ENCODE measurements at places on chromosomes 12 and 14.

DNA sequence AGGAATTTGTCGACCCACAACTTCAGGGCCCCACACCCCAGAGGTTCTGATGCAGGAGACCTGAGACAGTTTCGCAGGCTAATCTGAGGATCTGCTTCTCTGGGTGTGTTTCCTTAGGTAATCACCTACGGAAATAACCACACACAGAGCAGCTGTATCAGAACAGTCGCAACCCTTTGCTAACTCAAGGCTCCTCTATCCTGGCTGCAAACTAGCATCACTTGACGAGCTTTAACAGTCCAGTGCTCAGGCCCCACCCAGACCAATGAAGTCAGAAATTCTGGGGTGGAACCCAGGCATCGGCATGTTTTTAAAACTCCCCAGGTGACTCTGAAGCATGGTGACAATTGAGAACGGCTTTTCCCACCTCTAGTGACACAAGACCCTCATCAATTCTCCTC, 20.7 kb downstream of the SLC7A7 start:
- H3K27me3 ChIP-seq, result no peaks in the 10 kb centered on the region
- H3K4me3 ChIP-seq, result no peak overlapping the region
- peak overlapping the region; percentile 50 for H3K27ac ChIP-seq
- H3K36me3 ChIP-seq, result no peaks in the 10 kb centered on the region

DNA sequence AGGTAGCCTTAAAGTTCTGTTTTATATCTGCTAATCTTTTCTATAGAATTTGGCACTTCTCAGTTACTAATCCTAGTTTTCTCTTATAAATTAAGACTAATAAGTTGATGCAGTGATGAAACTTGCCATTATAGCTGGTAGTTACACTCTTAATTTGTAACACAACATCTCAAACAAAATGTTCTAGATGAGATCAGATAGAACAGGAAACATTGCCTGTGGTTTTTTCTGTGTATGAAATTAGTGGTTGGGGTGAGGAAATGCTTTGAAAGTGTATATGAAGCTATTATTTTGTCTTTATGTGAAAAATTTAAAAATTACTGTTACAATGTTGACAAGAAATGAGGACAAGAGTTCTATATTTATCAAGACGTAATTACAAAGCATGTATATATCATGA, 91.9 kb downstream of the PCNX1 start:
- no peaks in the 10 kb centered on the region for H3K36me3 ChIP-seq
- H3K27me3 ChIP-seq, result no peaks in the 10 kb centered on the region
- no peak overlapping the region for H3K27ac ChIP-seq
- no peak overlapping the region for H3K4me3 ChIP-seq
- H3K4me1 ChIP-seq, result no peaks in the 10 kb centered on the region
- no peak for DNase-seq

GRCh38 chr14:89635615-89636014, 218.6 kb upstream of the FOXN3 start:
- DNase-seq, result no peak
- no peaks in the 10 kb centered on the region for H3K36me3 ChIP-seq
- no peaks in the 10 kb centered on the region for H3K4me1 ChIP-seq

DNA sequence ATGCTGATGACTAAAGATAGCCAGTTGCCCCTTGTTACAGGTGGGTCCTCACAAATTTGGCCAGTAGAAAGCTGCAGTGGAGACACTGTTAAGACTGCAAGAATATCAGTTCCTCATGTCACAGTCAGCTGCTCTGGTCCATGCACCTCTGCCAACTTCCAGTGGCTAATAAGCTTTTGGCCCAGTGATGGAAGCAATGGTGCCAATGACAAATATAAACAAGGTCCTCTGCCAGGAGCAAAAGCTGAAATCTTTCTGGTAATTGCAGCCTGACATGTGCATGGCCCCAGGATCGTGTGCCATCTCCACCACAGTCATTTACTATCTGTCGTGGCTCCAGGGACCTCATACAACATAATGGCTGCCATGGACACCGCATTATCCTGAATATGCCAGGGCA, 85.4 kb upstream of the TMEM260 start:
- no peak overlapping the region for H3K27ac ChIP-seq
- no peak overlapping the region for H3K4me3 ChIP-seq
- no peaks in the 10 kb centered on the region for H3K27me3 ChIP-seq
- H3K36me3 ChIP-seq, result no peaks in the 10 kb centered on the region

GRCh38 chr12:93247313-93247991, 130.3 kb upstream of the NUDT4 start:
- H3K4me3 ChIP-seq, result no peak overlapping the region
- H3K27ac ChIP-seq, result no peak overlapping the region
- DNase-seq, result no peak
- H3K4me1 ChIP-seq, result peaks cover 23% of the 10 kb centered on the region
- H3K27me3 ChIP-seq, result no peaks in the 10 kb centered on the region

- no peak overlapping the region for H3K27ac ChIP-seq
- no peaks in the 10 kb centered on the region for H3K36me3 ChIP-seq
- H3K4me3 ChIP-seq, result no peak overlapping the region
- DNase-seq, result no peak
- no peaks in the 10 kb centered on the region for H3K4me1 ChIP-seq
Measured at GRCh38 chr12:96132819-96133218, 61.4 kb upstream of the ELK3 start.

GRCh38 chr12:130992979-130993538, 39.4 kb downstream of the ADGRD1 start:
- no peak overlapping the region for H3K27ac ChIP-seq
- no peaks in the 10 kb centered on the region for H3K27me3 ChIP-seq
- H3K4me1 ChIP-seq, result no peaks in the 10 kb centered on the region
- DNase-seq, result no peak
- H3K36me3 ChIP-seq, result no peaks in the 10 kb centered on the region

DNA sequence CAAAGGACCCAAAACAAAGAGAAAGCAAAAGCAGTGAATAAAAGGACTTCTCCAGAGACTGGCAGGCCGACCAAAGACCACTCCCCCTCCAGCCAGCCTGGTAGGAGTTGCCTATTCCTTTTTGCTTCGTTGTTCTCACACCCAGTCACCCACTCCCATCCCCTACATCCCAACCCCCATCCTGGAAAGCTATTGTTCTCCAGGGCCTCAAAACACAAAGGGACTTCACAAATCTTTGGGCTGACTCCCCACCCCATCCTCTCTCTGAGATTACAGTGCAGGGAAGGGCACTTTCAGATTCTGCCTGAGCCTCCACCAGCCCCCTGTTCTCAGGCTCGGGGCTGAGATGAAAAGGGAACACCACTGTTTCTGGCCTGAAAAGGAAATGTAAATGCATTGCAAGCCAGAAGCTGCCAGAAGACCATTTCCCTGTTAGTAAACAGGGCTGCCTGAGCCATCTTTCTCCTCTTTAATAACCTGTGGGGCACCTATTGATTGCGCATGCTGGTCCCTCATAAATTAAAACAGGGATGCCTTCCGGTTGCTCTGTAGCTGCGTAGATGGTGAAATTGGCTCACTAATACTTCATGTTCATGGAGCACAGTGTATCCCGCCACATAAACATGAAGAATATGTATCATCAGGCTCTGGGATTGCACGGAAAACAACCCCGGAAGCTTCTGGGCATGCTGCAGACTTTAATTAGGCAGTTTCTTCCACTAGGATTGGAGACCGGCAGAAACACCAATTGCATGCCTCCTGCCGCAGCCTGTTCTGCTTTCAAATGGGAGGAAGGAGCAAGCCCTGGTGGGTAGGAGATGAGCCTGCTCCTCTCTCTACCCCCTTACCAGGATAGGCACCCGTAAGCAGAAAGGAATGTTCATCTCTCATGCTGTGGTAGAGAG, 130.3 kb upstream of the FUT8 start:
- peak overlapping the region; percentile 39 for H3K4me3 ChIP-seq
- no peaks in the 10 kb centered on the region for H3K36me3 ChIP-seq
- DNase-seq, result no peak
- no peak overlapping the region for H3K27ac ChIP-seq
- H3K27me3 ChIP-seq, result no peaks in the 10 kb centered on the region

GRCh38 chr12:63047146-63047545, 103.9 kb downstream of the AVPR1A start:
- no peak for DNase-seq
- H3K4me1 ChIP-seq, result no peaks in the 10 kb centered on the region
- no peaks in the 10 kb centered on the region for H3K27me3 ChIP-seq

- H3K27me3 ChIP-seq, result peaks cover 2% of the 10 kb centered on the region
- DNase-seq, result no peak
- no peak overlapping the region for H3K27ac ChIP-seq
- no peaks in the 10 kb centered on the region for H3K4me1 ChIP-seq
Measured at GRCh38 chr14:98168211-98168985, 1103.6 kb downstream of the BCL11B start.

GRCh38 chr12:49784756-49785409, 43.3 kb downstream of the NCKAP5L start:
- no peaks in the 10 kb centered on the region for H3K4me1 ChIP-seq
- no peak for DNase-seq
- H3K4me3 ChIP-seq, result no peak overlapping the region
- H3K36me3 ChIP-seq, result no peaks in the 10 kb centered on the region
- H3K27me3 ChIP-seq, result no peaks in the 10 kb centered on the region

- DNase-seq, result no peak
- H3K27ac ChIP-seq, result no peak overlapping the region
- H3K4me3 ChIP-seq, result no peak overlapping the region
Measured at GRCh38 chr14:23608454-23608853, 27.7 kb upstream of the DHRS2 start.

GRCh38 chr14:94476023-94476422, at the start of gene SERPINA9:
Gene SERPINA9, minus strand, starts transcription at chr14:94476197. Its CDS starts 6,357 bp downstream, at chr14:94469840.
- no peaks in the 10 kb centered on the region for H3K36me3 ChIP-seq
- H3K27me3 ChIP-seq, result no peaks in the 10 kb centered on the region
- no peaks in the 10 kb centered on the region for H3K4me1 ChIP-seq
- no peak within 1 kb of the TSS for H3K27ac ChIP-seq
- no peak for DNase-seq

- peaks cover 7% of the 10 kb centered on the region for H3K4me1 ChIP-seq
- no peak overlapping the region for H3K4me3 ChIP-seq
- no peaks in the 10 kb centered on the region for H3K27me3 ChIP-seq
- no peak for DNase-seq
Measured at GRCh38 chr12:31496257-31496656, 94.7 kb downstream of the DENND5B start.

GRCh38 chr12:105843561-105843960, 295.2 kb downstream of the NUAK1 start:
- no peak overlapping the region for H3K4me3 ChIP-seq
- H3K36me3 ChIP-seq, result no peaks in the 10 kb centered on the region
- H3K4me1 ChIP-seq, result no peaks in the 10 kb centered on the region
- H3K27ac ChIP-seq, result no peak overlapping the region
- DNase-seq, result no peak
- no peaks in the 10 kb centered on the region for H3K27me3 ChIP-seq

- no peaks in the 10 kb centered on the region for H3K4me1 ChIP-seq
- H3K27ac ChIP-seq, result no peak overlapping the region
- H3K4me3 ChIP-seq, result no peak overlapping the region
- H3K36me3 ChIP-seq, result no peaks in the 10 kb centered on the region
- no peaks in the 10 kb centered on the region for H3K27me3 ChIP-seq
Measured at GRCh38 chr12:123483602-123484248, 25.8 kb downstream of the SNRNP35 start.

GRCh38 chr12:49563951-49564685, 3.8 kb downstream of the MCRS1 start:
- H3K27ac ChIP-seq, result no peak overlapping the region
- no peaks in the 10 kb centered on the region for H3K27me3 ChIP-seq
- peaks cover 7% of the 10 kb centered on the region for H3K4me1 ChIP-seq
- H3K36me3 ChIP-seq, result peaks cover 34% of the 10 kb centered on the region

DNA sequence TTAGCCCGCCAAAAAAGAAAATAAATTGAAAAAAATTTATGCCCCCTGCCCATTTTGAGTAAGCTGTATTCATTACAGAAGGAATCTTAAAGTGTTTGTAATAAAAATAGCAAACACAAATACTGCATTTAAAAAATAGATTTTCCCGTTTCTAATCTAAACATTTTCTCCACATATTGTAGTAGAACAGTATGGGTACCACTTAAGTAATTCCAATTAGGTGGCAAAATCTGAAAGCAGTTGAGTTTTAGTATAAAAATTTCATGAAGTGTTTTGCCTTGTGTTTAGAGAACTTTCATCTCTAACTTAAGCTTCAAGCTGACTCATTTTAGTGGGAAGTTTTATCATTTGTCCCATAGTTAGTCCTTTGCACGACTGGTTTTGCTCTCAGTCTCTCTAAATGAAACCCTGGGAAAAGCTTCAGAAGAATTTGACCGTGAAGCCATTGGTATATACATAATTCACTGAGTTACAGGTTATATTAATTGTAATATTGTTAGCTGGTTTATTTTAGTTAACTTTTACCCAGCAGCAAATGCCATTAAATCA, 214.6 kb downstream of the ERC1 start:
- no peak for DNase-seq
- H3K27me3 ChIP-seq, result no peaks in the 10 kb centered on the region

DNA sequence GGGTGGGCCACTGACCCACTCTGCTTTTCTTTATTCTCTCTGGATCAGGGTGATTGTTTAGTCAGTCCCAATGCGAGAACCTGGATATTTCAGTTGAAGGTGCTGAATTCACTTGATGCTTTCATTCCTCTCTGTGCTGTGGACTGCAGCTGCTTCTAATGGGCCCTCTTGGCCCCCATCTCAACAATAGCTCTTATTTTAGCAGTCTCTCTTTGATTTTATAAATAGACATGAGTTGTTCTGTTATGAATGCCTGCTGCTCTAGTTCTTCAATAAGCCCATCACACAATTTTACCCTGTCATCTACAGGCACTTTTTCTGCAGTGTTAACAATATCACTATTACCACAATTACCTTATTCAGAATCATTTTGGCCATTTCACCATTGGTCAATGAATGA, 54.1 kb upstream of the YARS2 start:
- H3K27ac ChIP-seq, result no peak overlapping the region
- H3K36me3 ChIP-seq, result no peaks in the 10 kb centered on the region
- H3K4me1 ChIP-seq, result no peaks in the 10 kb centered on the region
- no peaks in the 10 kb centered on the region for H3K27me3 ChIP-seq
- H3K4me3 ChIP-seq, result no peak overlapping the region
- DNase-seq, result no peak

GRCh38 chr14:93960774-93961438, 15.5 kb downstream of the ASB2 start:
- H3K36me3 ChIP-seq, result no peaks in the 10 kb centered on the region
- H3K27ac ChIP-seq, result no peak overlapping the region
- no peak overlapping the region for H3K4me3 ChIP-seq
- peaks cover 13% of the 10 kb centered on the region for H3K4me1 ChIP-seq

DNA sequence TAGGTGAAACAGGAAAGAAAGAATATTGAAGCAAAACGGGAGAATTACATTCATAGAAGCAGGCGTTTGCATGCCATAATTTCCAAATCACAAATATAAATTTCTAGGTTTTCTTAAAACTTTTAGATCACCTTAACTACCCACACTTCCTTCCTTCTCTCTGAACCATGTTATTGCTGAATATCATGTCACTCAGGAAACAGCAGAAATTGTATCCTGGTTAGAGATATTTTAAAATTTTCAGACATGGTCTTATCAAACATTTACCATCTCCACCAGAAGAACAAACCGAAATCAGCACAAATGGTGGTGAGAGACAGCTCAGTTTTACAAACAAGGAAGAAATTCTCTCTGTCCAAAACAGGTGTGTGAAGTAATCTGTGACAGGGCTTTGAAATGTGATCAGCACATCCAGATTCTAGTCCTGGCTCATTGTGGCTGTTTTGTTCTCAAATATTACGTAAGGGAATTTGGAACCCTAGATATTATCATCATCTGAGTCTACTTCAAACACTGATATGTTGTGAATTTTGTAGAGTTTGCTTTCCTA, 16.3 kb downstream of the TESPA1 start:
- no peaks in the 10 kb centered on the region for H3K4me1 ChIP-seq
- DNase-seq, result no peak
- no peaks in the 10 kb centered on the region for H3K36me3 ChIP-seq

GRCh38 chr14:67555518-67556090, 22.5 kb downstream of the PLEKHH1 start:
- no peak for DNase-seq
- no peak overlapping the region for H3K27ac ChIP-seq

- H3K27me3 ChIP-seq, result no peaks in the 10 kb centered on the region
- H3K4me1 ChIP-seq, result peaks cover 2% of the 10 kb centered on the region
- no peak overlapping the region for H3K4me3 ChIP-seq
- no peak for DNase-seq
- no peak overlapping the region for H3K27ac ChIP-seq
Measured at GRCh38 chr12:110498984-110499706, 2.8 kb downstream of the VPS29 start.
